Mesangial cell (primary cell): ENCODE measurements at places on chromosomes 11 and 22. TPM values are rescaled to one million over a fixed set of nuclear protein-coding genes. Genes with fewer than 3 reads are reported as not detected.

CXCR5 gene
- total RNA-seq = not detected in 2 replicates

ASCL2 gene
- not detected in 2 replicates for total RNA-seq

KCNJ1 gene
- total RNA-seq = 0.13 TPM in 1 of 2 replicates, not detected in the other

APOBEC3F gene
- 4.6 and 8.9 TPM in 2 replicates for total RNA-seq

APBB1 gene
- total RNA-seq = 35.7 and 57.2 TPM in 2 replicates

CCDC116 gene
- 0.13 and 0.16 TPM in 2 replicates for total RNA-seq

AQP11 gene
- total RNA-seq = 0.33 and 2.4 TPM in 2 replicates

GSTT2 gene
- total RNA-seq = 0.98 and 2.5 TPM in 2 replicates

AGBL2 gene
- 0.98 and 2.8 TPM in 2 replicates for total RNA-seq

LRRC56 gene
- total RNA-seq = 0.33 and 2.3 TPM in 2 replicates

OR4A47 gene
- not detected in 2 replicates for total RNA-seq
